ENCODE measurements at places on chromosomes 7 and 10.

GRCh38 chr10:36253731-36254130, 611.6 kb upstream of the FZD8 start:
- no peak for DNase-seq

DNA sequence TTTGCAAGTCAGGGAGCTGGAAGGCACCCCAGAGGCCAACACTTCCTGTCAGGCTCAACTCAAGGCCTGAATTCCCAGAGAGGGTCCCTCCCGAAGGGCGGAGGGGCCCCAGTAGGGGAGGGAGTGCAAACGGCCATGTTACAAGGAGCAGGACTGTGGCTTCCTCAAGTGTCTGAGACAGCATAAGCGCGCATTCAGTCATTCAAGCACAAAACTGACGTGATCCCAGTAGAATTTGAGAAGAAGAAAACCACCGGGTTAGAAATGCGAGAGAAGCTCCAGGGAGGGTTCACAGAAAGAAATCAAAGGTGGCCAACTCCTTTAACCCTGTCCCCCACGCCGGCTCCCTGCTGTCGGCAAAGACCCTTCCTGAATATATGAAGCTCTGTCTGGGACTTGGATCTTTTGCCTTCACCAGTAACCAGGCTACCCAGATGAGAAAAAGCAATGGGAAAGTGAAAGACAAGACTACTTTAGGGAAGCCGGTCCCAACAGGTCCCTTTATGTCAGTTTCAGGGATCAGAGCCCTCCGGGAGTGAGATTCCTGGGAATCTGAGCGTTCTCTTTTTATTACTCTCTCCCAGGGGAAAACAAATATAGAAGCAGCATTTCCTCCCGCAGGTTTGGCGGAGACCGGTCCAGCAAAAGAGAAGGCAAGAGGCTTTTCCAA, 1.3 kb downstream of the AFAP1L2 start:
- no peak for DNase-seq

GRCh38 chr10:6738112-6738768, 158.2 kb upstream of the PRKCQ start:
- DNase-seq = no peak

GRCh38 chr10:3408603-3409365, 236.2 kb upstream of the PITRM1 start:
- DNase-seq = no peak

DNA sequence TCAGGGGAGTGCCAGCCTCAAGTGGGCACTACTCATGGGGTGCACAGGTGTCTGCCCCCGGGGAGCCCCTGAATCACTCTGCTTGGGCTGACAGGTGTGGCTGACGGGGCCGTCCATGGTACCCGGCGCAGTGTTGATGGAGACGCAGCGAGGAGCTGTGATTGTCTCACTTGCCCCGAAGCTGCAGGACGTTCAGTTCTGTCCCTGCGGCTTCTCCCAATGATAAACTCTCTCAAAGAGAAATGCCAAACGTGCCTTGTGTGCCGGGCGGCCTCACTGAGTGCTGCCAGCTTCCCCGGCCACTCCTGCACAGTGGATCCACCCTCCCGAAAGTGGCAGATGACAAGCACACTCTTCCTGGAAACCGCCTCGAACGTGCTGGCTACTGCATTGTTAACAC, 203.2 kb downstream of the DNAJB6 start:
- DNase-seq = peak; percentile 28

DNA sequence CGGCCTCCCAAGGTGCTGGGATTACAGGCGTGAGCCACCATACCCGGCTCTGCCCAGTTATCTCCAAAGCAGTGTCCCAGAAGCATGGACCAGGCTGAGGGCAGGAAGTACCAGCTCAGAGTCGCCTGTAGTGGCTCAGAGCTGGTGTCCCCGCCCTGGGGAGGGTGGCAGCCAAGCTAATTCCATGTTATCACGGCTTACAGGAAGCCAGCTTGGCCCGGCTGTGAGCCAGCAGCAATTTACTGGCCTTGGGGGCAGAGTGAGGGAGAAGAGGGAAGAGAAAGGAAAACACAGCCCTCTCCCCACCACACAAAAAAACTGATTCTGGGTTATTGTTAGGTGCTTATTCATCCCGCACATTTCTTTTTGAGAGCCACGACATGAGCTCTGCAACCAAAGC, 88.1 kb downstream of the HIP1 start:
- DNase-seq = peak; percentile 90

DNA sequence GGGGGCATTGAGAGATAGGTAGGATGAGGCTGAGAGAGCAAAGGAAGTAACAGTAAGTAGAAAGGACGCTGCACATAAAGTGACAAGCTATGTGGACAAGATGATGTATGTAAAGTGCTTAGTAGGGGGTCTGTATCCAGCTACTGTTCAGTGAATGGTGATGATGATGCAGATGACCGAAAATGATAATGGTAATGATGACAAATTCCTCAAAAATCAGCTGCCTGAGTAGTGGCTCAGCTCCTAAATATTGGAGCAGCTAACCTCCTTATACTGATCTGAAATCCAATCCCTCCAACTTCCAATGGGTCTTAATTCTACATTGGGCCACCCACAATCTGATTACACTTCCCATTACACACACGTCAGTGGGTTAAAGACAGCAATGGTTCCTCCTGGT, 27.1 kb upstream of the KCNMA1 start:
- no peak for DNase-seq

DNA sequence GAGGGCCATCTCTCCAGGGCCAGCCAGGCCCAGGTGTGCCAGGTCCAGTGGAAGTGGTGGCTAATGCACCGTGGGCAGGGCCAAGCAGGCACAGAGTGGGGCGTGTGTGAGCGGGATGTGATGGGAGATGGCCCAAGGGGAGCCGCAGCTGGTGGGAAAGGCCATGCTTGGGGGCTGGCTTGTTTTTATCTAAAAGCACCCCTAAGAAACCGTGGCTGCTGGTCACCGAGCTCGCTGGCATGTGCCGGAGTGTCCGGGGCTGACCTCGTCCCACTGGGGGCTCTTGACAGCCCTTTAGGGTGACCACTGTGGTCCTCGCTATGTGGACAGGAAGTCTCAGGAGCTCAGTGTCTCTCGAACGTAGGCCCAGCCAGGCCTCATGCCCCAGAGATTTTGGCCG, 582.4 kb upstream of the FOXK1 start:
- DNase-seq = no peak

- no peak for DNase-seq
These were observed 26.9 kb downstream of the CAMK1D start for GRCh38 chr10:12376211-12376610.

DNA sequence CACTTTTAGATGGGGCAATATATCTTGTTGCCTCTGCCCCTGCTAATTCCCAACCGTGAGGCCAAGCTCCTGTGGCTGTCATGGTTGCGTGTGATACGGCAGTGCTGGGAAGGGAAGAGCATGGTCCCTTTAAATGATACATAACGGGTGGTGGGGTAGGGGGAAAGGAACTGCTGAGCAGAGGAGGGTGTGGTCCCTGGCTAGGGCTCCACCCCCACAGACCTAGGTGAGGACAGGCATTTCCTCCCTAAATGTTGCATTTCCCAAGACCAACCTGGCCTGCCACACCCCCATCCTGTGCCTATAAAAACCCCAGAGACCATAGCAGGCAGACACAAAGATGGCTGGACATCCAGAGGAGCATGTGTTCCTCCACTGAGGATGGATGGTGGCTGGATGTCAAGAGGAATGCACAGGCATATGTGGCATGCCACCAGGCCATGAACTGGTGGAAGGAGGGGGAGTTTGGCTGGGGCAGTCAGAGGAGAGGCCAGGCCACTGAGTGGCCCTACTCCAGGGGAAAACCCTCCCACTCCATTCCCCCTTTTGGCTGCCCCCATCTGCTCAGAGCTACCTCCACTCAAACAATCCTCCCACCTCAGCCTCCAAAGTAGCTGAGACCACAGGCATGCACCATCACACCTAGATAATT, 104.0 kb downstream of the PLXDC2 start:
- DNase-seq = no peak

DNA sequence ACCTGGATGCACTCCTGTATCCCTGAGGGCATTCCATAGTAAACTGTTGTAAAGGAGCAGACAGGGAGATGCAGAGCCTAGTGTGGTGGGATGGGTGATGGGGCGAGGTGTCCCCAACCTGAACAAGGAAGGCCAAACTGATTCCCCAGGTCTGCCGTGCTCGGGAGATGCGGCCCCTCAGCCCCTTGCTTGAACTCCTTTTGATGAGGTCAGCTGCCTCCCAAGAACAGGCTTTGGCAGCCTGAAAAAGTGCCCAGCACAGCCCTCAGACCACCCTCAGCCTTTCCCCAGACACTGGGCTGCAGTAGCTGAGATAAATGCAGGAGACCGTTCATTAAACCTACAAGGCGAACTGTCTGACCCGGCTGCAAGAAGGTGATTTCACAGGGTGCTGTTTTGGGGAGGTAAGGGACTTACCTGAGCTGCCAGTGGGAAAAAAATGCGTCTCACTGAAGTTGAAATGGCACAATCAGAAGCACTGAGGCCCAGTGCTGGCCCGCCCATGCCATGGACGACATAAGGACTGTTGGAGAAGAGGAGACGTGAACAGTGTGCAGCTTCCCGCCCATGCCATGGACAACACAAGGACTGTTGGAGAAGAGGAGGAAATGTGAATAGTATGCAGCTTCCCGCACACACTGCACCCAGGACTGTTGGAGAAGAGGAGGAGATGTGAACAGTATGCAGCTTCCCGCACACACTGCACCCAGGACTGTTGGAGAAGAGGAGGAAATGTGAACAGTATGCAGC, 148.4 kb upstream of the FAM20C start:
- DNase-seq = peak; percentile 7

GRCh38 chr7:147199868-147200267, 1083.3 kb downstream of the CNTNAP2 start:
- DNase-seq = no peak

Data from right cardiac atrium (tissue), 5 donors.